ENCODE measurements at places on chromosomes 3 and 15.

GRCh38 chr15:68218331-68218730 lies 11.2 kb downstream of the CLN6 start:
- no peak for DNase-seq

- DNase-seq = no peak
These were observed 96.4 kb upstream of the NANOGP8 start for GRCh38 chr15:35181538-35181937.

DNA sequence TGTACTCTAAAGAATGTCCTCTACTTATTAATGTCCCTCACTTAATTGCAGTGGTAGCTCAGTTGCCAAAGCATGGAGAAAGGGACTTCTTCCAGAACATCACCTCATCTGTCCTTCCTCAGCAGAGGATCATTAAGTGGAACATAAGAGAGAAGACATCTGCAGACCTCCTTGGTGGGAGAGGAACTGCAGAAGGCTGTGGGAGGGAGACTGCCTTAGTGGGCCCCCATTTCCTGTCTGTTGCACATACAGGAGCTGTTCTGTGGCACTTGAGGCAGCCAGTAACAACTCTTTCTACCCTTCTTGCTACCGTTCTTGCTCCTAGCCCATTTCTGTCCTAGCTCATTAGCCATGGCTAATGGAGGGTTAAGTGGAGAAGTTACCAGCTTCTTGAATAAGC lies 33.6 kb downstream of the HPS3 start:
- DNase-seq = no peak

DNA sequence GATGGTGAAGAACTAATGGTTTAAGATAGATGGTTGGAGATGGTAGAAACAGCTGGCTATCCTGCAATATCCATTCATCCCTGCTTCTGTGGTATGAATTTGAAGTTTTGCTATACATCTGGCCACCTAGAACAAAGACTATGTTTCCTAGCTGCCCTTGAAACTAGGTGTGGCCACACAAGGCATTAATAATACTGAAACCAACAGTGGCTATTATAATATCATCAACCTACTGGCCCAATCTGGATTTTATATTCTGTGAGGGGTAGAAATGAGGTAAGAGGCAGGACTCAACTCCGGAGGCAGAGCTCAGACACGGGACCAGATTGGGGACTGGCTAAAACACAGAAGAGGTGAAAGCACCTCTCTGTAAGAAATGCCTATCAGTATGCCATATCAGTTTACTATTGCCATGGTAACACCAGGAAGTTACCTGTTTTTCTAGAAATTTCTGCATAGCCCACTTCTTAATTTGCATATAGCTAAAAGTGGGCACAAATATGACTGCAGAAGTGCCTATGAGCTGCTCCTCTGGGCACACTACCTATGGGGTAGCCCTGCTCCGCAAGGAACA lies 8.4 kb downstream of the IFT80 start:
- DNase-seq = no peak

- DNase-seq = no peak
These were observed 6.7 kb downstream of the SPPL2A start for GRCh38 chr15:50758712-50759205.

DNA sequence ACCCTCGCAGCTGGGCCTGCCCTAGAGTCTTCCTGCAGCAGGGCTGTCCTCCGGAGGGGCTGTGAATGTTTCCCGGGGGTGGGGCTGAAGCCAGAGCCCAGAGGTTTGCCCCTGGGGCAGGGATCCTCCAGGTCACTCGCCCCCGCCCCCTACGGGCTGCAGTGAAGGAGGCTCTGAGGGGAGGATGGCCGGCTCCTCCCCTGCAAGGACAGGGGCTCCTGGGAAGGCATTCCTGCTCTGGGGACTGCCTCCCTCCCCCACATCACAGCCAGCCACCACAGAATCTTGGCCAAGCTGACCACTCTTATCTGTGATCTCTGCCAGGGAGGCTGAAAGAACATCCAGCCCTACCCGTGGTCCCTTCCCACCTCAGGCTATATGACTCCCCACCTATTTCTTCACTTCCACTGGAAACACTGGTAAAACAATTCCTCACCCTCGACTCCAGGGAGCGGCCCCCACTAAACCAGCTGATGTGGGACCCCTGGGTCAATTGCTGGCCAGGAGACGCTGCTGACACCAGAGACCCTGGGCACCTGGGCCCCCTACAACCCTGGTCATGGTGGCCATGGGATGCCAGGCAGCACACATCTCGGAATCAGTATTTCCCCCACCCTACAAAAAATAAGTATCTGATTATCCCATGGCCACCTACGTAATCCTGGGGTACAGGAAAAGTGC lies 66.0 kb downstream of the HMCES start:
- peak; percentile 86 for DNase-seq

Measured in H1 (cell line).